Uterus (tissue), 4 donors: ENCODE measurements at places on chromosomes 4 and X. TPM values are rescaled to one million over a fixed set of nuclear protein-coding genes. Genes with fewer than 3 reads are reported as not detected.
A peak's percentile ranks its signal among the peaks of the same experiment; 100 is the strongest.

GRCh38 chrX:134810211-134810610 is 151.9 kb upstream of the PLAC1 start:
- DNase-seq, result no peak

DNA sequence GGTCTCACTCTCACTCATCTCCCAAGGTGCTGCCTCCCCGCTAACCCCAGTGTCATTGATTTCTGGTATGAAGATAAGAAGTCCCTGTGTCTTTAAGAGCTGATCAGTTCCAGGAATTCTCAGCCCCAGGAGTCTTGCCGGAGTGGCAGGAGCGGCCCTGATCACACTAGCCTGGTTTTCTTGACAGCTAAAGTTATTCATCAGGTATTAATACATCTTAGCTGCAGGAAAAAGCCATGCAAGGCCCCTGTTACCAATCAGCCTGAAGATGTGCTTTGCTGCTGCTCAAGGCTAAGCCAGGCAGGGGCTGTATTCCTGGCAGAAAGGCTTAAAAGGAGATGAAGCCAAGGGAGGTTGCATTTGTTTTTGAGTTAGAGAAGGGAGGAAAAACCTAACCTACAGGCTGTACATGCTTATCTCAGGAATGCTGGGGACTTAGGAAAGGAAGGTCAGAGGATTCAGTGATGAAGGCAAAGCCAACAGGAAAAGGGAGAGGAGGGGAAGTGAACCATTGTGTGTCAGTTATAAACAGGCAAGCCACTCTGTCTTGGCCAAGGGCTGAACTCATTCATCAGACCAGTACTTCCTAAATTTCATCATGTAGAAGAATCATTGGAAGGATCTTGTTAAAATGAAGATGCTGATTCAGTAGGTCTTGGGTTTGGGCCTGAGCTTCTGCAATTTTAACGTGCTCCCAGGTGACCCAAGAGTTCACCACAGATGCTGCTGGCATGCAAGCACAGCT is 8.6 kb downstream of the SRPX start:
- no peak for DNase-seq

DNA sequence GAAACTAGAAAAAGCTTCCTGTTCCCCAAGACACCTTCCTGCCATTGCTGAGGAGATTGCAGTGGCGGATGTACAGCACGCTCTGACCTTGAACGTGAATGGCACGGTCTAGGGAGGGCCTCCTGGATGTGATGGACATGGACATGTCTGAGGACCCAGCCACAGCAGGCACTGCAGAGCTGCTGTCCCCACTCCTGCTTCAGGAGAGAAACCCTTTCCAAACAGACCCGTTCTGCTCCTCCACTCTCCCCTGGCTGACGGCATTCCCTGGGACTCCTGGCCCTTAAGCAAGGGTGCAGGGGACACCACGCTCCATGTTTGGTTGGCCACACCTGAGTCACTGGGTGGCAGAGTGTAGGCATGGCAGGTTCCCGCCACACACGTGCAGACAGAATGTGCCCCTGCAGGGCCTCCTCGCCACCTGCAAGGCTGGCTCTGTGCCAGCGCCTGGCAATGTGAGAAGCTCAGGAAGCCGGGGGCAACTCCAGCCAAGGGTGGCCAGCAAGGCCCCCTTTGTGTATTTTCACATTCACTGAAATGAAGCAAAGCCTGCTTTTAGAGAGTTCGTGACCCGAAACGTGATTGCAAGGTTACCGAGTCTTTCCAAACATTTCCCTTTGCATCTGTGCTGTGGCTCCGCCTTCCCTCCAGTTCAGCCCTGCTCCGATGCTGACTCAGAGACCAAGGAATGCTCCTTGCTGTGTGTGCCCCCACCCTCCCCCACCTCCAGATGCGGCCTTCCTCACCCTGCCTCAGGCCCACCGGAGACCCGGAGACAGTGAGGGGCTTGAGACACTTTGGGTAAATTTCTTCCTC is 46.1 kb downstream of the HTRA3 start:
- peak; percentile 67 for DNase-seq

DNA sequence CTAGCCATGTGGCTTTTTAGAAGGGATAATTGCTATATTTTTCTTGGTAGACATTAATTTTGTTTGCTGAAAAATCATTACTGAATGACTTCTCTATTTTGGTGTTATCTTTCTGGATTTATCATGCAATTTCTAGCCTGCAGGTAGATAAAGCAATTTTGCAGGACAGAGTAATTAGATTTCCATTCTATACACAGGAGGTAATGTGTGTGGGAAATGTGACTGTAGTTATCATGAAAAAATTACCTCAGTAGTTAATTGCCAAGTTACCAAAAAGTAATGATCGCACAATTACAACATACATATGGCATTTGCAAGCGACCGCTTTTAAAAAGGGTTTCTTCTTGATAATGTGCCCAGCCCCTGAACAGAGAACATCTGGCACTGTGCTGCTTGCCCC is 66.1 kb downstream of the KIT start:
- no peak for DNase-seq

DNA sequence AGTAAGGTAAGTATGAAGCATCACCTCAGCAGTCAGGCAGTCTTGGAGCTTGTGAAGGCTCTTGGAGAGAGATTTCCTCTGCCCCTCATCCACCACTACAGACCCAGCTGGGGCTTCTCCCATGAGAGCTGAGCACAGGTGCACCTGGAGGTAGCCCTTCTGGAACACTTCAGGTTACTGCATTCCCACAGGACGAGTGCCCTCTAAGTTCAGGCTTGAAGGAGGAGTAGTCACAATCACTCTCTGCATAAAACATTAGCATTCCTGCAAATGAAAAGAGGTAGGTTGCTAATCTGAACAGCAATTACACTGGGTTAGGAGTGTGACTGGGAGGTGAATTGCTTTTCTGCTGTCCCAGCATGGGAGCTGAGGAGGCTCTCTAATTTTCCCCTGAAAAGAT is 308.8 kb downstream of the TEX13C start:
- no peak for DNase-seq

GRCh38 chr4:147629783-147630730 is 12.9 kb downstream of the TMEM184C start:
- DNase-seq, result no peak

PAGE2B gene
- not detected for total RNA-seq

ZCCHC18 gene
- total RNA-seq, result not detected
